ENCODE measurements at places on chromosomes 7 and 10.

DNA sequence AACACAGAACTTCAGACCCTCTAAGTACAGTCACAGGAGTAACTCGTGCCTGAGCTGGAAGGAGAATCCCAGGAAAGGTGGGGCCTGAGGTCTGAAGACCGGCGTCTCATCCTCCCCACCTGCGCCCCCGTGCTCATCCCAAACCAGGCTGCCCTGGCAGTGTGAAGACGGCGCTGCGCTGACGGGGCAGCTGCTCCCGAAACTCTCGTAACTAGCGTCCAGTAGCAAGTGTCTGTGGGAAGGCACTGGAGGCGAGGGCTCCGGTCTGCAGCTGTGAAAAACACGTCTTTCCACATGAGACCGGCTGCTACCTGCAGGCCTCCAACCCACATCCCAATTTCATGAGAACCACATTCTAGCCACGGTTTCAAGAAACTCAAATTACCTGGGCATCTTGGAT, 136.6 kb upstream of the RNF32 start:
- DNase-seq, result no peak

GRCh38 chr7:39615350-39615975, 7.9 kb upstream of the RALA start:
- DNase-seq, result no peak

GRCh38 chr10:44020322-44021111, 364.4 kb downstream of the CXCL12 start:
- no peak for DNase-seq

GRCh38 chr10:4013651-4014121, 228.7 kb upstream of the KLF6 start:
- DNase-seq, result no peak

- no peak for DNase-seq
These were observed 119.9 kb upstream of the BTBD16 start for GRCh38 chr10:122151121-122151694.

GRCh38 chr10:86946213-86947155, 10.9 kb downstream of the MMRN2 start:
- DNase-seq, result no peak

Measured in ACHN (cell line).